ENCODE measurements at places on chromosomes 7 and 10. TPM values are rescaled to one million over a fixed set of nuclear protein-coding genes. Genes with fewer than 3 reads are reported as not detected.

FZD8 gene
- 44.6 TPM for total RNA-seq

OR13A1 gene
- not detected for total RNA-seq

KIAA1217 gene
- 18.7 TPM for total RNA-seq

GNAI1 gene
- total RNA-seq, result 11.2 TPM

ABCF2 gene
- total RNA-seq, result 57.4 TPM

OPN1SW gene
- not detected for total RNA-seq

PITRM1 gene
- total RNA-seq, result 54.4 TPM

SLC39A12 gene
- total RNA-seq, result not detected

AZGP1 gene
- 24.6 TPM for total RNA-seq

PNPLA8 gene
- total RNA-seq, result 22.9 TPM

SH2D4B gene
- total RNA-seq, result 0.30 TPM

ASL gene
- total RNA-seq, result 43.8 TPM

LRRD1 gene
- 0.15 TPM for total RNA-seq

RAB19 gene
- not detected for total RNA-seq

CABCOCO1 gene
- total RNA-seq, result not detected

All from A375 (cell line).